ENCODE measurements at places on chromosomes 13 and 19.

- DNase-seq: no peak
These were observed 4.5 kb downstream of the MAP2K7 start for GRCh38 chr19:7908078-7908699.

GRCh38 chr19:43395561-43395960 lies 19.1 kb upstream of the TEX101 start:
- DNase-seq: no peak

- no peak for DNase-seq
These were observed 1.1 kb downstream of the ATG4D start for GRCh38 chr19:10544753-10545251.

DNA sequence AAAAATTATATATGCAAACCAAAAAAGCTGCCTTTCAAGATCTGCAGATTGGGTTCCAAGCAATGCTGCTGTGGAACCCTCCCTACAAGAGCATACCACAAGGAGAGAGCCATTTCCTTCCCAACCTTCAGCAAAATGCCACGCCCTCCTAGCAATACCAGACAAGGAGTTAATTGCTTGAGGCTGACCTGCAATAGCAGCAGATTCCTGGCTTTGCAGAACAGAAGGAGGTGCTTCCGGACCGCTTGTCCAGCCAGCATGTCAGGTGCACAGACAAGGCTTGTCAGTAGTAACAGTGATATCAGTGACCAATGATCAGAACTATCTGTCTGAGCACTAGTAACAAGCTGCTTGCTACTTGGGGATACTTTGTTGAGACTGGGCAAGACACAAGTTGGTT lies 301.6 kb downstream of the FGF14 start:
- no peak for DNase-seq

DNA sequence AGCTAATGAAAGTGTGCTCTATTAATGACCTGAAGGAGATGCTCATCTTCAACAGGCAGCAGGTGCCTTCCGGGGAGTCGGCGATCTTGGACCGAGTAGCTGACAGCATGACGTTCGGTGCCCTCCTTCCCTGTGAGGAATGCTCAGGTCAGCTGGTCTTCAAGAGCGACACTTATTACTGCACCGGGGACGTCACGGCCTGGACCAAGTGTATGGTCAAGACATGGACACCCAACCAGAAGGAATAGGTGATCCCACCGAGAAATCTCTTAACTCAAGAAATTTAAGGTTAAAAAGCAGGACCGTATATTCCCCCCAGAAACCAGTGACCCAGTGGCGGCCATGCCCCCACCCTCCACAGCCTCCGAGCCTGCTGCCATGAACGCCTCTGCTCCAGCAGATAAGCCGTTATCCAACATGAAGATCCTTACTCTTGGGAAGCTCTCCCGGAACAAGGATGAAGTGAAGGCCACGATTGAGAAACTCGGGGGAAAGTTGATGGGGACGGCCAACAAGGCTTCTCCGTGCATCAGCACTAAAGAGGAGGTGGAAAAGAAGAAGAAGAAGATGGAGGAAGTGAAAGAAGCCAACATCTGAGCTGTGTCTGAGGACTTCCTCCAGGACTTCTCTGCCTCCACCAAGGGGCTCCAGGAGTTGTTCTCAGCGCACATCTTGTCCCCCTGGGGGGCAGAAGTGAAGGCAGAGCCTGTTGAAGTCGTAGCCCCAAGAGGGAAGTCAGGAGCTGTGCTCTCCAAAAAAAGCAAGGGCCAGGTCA lies 22.8 kb upstream of the ANKRD10 start:
- DNase-seq: no peak
